ENCODE measurements at places on chromosomes 5 and 9.

DNA sequence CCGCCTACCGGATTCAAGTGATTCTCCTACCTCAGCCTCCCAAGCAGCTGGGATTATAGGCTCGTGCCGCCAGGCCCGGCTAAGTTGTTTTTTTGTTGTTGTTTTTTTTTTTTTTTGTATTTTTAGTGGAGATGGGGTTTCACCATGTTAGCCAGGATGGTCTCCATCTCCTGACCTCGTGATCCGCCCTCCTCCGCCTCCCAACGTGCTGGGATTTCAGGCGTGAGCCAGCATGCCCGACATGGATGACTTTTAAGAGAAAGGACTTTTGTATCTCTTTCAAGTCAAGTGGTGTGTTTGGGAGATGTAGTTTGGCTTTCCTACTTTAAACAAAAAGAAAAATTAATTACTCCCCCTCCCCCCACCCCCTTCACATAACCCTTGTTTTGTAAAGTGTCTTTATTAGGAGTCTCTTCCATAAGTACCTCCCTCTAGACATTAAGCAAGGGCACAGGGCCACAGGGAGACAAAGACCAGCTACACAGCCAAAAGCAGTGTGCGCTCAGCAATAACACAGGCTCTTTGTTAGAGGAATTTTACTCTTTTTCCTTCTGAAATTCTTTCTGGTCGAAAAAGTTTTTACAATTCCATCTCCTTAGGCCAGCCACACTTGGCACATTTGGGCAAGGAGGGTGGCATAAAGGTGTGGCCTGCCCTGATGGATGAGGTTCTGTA, 31.2 kb downstream of the JAKMIP2 start:
- H3K4me3 ChIP-seq = no peak overlapping the region
- H3K36me3 ChIP-seq = no peaks in the 10 kb centered on the region
- DNase-seq = no peak
- peaks cover 6% of the 10 kb centered on the region for H3K4me1 ChIP-seq
- no peaks in the 10 kb centered on the region for H3K27me3 ChIP-seq
- no peak overlapping the region for H3K27ac ChIP-seq

DNA sequence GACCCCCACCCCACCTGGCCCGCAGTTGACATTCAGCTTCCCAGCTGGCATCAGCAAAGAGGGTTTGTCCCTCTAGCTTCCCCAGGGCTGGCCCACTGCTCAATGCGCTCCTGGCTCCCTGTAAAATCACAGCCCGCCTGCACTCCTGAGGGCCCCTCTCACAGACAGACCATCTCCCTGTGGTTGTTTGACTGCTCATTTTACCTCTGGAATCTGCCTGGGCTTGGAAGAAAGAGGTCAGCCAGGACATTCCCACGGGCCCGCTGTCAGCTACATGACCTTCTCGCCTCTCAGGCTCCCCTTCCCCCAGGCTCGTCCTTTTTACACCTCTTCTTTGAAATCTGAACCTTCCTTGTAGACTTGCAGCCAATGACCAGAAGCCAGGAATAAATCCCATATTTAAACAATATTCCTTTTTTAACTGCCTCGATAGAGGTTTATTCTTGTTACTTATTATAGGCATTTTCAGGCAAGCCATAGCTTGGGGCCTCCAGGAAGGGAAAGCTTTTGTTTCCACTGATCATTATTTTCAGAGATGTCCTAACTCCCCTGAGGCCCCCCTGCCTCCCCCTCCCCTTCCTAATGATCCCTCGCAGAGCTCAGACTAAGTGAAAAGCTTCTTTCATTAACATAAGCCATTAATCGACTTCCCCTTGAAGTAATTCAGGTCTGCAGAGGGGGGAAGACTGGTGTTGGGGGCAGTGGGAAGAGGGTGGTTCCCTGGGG, 76.3 kb upstream of the IQGAP2 start:
- DNase-seq = no peak
- no peaks in the 10 kb centered on the region for H3K36me3 ChIP-seq
- H3K27me3 ChIP-seq = no peaks in the 10 kb centered on the region
- peak overlapping the region; percentile 77 for H3K27ac ChIP-seq
- H3K4me3 ChIP-seq = no peak overlapping the region

- no peak overlapping the region for H3K27ac ChIP-seq
- H3K4me3 ChIP-seq = no peak overlapping the region
- peaks cover 3% of the 10 kb centered on the region for H3K4me1 ChIP-seq
- no peaks in the 10 kb centered on the region for H3K36me3 ChIP-seq
These were observed 252.0 kb upstream of the GAS1 start for GRCh38 chr9:87199278-87199677.

DNA sequence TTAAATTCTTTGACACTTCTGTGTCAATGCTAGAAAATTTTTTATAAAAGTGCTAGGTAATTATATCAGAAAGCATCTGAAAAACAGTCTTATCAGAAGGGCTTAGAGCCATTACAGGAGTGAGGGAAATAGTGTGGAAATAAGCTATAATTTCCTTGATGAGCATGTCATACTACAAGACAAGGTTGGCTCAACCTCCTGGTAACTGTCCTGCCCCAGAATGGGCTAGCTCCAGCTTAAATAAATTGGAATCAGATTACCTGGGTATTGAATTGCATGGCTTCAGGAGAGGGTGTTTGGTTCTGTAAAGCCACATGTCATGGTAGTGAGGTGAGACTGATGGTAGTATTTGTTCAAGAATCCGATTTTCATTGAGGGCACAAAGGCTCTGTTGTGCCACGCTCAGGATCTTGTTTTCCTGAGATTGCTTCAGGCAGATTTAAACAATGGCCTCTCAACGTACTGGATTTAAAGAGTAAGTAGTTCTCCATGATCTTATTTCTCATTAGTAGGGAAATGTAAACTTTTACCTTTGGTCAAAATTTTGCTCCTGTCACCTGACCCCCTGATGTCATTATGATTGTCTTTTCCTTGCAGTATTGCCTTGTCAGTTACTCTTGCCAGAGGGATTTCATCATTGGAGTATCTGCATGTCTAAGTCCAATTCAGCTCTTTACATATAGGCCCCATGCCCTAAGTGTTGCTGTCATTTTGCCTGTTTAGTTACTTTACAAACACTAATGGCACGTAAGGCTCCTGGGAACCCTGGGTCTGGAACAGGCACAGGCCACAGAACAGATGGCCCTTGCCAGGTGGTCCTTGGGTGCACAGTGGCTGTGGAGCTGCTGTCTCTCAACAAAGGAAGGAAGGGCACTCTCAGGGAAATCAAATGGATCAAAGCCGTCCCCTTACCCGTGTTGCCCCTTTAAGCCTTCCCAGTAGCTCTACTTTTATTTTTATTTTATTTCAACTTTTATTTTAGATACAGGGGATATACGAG, 21.3 kb downstream of the TRIO start:
- no peak overlapping the region for H3K4me3 ChIP-seq
- H3K4me1 ChIP-seq = peaks cover 4% of the 10 kb centered on the region
- no peaks in the 10 kb centered on the region for H3K27me3 ChIP-seq
- DNase-seq = no peak
- no peaks in the 10 kb centered on the region for H3K36me3 ChIP-seq
- H3K27ac ChIP-seq = no peak overlapping the region

- H3K4me1 ChIP-seq = no peaks in the 10 kb centered on the region
- no peak for DNase-seq
- no peaks in the 10 kb centered on the region for H3K36me3 ChIP-seq
- H3K27ac ChIP-seq = no peak overlapping the region
- H3K27me3 ChIP-seq = no peaks in the 10 kb centered on the region
- H3K4me3 ChIP-seq = no peak overlapping the region
These were observed 58.1 kb downstream of the BASP1 start for GRCh38 chr5:17275289-17276158.

- peaks cover 14% of the 10 kb centered on the region for H3K4me1 ChIP-seq
- no peak overlapping the region for H3K4me3 ChIP-seq
- no peak for DNase-seq
- H3K36me3 ChIP-seq = no peaks in the 10 kb centered on the region
These were observed 60.6 kb upstream of the AFAP1L1 start for GRCh38 chr5:149210968-149211490.

Data from activated T-cell treated with anti-CD3 and anti-CD28 coated beads, Interleukin-2, amount 50 U/mL, for 24 hours (primary cell).